Fibroblast of skin of right quadriceps (primary cell): ENCODE measurements at places on chromosomes 13 and 19.

DNA sequence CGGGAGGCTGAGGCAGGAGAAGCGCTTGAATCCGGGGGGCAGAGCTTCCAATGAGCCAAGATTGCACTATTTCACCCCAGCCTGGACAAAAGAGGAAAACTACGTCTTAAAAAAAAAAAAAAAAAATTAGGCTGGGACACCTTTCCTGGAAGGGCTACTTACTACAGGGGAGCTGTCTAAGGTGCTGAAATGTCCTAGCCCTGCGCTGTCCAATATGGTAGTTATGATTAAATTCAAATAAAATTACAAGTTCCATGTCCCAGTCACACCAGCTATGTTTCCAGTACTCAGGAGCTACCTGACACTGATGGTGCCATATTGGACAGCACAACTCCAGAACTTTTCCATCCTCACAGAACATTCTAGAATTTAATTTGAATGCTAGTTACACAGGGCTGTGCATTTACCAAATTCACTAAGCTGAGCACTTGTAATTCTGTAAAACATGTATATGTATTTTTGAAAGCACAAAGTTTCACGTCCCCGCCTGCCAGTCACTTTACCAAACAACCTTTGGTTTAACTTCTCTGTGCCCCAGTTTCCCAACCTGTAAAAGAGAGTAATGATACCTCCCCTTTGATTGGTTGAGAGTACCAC, 9.2 kb upstream of the ZSCAN22 start:
- peak; percentile 35 for DNase-seq

GRCh38 chr19:48400018-48400742, 6.7 kb downstream of the GRIN2D start:
- DNase-seq = peak; percentile 74

DNA sequence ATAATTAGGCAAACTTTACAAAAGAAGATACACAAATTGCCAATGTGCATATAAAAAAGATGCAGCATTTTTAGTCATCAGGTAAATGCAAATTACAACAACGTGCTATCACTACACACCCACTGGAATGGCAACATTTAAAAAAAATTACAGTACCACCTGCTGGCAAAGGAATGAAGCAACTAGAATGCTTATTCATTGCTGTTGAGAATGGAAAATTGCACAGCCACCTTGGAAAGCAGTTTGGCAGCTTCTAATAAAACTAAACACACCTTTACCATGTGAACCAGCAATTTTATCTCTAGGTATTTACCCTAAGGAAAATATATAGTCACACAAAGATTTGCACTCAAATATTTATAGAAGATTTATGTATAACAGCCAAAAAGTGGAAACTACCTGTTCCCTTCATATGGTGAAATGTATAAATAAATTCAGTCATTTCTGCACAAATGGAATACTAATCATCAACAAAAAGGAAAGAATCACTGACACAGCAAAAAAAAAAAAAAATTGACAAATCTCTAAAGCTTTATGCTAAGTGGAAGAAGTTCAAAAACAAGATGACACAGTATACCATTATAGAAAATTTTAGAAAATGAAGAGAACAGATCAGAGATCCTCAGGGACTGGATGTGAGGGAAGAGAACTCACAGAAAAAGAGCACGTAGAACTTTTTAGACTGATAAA, 30.3 kb downstream of the OXGR1 start:
- no peak for DNase-seq

DNA sequence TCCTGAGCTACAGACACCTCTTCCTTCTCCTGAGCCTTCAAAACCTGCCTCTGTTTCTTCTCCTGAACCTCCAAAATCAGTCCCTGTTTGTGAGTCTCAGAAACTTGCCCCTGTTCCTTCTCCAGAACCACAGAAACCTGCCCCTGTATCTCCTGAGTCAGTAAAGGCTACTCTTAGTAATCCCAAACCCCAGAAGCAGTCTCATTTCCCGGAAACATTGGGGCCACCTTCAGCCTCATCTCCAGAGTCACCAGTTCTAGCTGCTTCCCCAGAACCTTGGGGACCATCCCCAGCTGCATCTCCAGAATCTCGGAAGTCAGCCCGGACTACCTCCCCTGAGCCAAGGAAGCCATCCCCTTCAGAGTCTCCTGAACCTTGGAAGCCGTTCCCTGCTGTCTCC, 10.0 kb downstream of the CHAMP1 start:
- no peak for DNase-seq

DNA sequence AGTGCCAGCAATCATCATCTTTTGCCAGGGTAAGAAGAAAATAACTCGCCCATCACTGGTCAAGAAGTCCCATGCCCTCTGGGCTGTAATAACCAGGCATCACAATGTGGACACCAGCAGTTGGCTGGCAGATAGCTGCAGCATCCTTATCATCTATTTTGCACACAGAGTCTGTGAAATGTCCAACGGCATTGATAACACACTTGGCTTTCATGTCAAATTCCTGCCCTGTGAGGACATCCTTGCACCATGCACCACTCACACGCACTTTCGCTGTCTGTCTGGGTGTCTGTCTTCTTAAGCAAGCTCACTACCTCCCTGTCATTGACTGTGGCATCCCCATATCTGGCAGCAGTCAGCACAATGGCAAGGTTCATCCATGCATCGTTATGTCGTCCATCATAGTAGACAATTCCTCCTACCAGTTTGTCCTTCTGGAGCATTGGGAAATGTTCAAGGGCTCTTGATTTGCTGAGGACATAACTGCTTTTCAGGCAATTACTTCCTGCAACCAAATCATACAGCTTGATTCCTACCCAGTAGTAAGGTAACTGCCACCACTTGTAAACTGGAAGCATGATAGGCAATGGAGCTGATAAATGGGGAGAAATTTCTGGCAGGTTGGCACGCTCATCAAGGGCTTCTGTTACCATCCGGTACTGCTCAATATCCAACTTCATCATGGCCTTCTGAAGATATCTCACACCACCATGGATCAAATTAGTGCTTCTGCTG, 6.8 kb upstream of the ZSCAN5A start:
- no peak for DNase-seq

- DNase-seq = peak; percentile 50
Measured at GRCh38 chr13:105598529-105598928, 936.9 kb downstream of the EFNB2 start.

DNA sequence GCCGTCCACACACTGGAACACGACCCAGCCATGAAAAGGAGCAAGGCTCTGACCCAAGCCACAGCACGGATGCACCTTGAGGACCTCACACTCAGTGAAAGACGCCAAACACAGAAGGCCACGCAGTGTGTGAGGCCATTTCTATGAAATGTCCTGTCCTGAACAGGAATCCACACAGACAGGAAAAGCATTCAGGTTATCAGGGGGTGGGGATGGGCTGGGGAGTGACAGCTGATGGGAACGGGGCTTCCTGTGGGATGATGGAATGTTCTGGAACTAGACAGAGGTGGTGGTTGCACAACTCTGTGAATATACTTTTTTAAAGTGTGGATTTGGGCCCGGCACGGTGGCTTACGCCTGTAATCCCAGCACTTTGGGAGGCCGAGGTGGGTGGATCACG, 30.6 kb downstream of the GPX4 start:
- DNase-seq = peak; percentile 27

DNA sequence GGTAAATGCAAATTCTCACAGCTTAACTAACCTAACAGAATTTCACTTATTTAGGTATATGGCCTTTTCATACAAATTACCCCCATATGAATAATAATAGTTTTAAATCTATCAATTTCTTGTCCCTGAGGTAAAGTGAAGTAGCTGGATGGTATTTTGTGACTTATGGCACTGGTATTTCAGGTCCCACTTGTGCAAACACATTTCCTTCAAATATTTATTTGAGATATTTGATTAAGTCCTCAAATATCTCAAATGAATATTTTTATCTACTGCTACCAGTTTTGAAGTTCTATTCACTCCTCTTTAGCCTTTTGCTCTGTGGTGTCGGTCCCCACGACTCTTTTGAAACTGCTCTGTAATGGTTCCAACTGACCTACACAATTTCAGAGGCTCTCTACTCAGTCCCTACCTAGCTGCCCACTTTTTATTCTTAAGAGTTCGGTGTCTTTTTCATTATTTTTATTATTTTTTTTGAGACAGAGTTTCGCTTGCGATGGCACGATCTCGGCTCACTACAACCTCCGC, 59.6 kb upstream of the ZDHHC20 start:
- DNase-seq = no peak

DNA sequence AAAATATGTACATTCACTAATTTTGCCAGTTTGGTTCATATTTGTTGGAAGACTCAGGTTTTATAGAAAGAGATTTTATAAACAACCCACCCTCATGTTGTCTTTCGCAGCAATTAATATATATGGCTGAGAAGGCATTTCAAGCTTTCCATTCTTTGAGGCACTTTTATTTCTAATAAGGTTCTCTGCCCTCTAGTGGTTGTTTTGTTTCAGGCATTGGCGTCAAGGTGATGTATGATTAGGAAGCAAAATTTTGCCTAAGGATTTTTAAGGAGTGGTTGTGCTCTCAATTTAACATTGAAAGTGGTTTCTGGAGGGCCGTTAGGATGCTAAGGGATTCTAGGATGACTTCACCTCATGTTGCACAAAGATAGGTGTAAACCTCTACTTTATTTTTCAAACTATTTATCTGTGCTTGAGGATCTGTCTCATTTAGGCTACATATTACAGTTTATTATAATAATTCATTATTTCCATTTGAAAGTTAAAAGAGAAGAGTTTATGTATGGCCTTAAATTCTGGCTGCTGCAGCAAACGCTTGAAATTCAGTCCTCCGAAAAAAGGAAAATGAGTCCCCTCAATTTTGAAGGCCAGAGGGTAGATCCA, 35.9 kb downstream of the OXGR1 start:
- DNase-seq = peak; percentile 10

DNA sequence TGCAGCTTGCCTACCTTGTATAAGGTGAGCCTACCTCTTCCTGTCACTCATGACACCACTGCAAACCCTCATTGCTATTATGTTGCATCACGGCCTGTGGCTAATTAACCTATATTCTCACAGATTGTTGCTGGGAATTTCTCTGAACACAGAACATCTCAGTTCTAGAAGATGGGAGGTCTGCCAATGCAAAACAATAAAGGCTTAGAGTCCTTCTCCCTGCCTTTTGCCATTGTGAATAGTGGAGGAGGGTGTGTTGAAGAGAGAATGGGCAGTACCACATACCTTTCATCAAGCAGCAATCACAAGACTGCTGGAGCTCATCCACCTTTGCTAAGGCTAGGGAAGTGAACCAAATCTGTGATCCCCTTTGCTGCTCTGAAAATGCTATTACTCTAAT, 34.4 kb downstream of the WDFY2 start:
- DNase-seq = no peak

GRCh38 chr19:51025401-51025800, 1.0 kb downstream of the KLK11 start:
- DNase-seq = no peak

GRCh38 chr19:39805104-39805503, 26.4 kb downstream of the LEUTX start:
- no peak for DNase-seq

- no peak for DNase-seq
Measured at GRCh38 chr19:19257836-19258588, 15.1 kb downstream of the TM6SF2 start.

GRCh38 chr19:23972161-23972560, 57.5 kb downstream of the ZNF726 start:
- no peak for DNase-seq

DNA sequence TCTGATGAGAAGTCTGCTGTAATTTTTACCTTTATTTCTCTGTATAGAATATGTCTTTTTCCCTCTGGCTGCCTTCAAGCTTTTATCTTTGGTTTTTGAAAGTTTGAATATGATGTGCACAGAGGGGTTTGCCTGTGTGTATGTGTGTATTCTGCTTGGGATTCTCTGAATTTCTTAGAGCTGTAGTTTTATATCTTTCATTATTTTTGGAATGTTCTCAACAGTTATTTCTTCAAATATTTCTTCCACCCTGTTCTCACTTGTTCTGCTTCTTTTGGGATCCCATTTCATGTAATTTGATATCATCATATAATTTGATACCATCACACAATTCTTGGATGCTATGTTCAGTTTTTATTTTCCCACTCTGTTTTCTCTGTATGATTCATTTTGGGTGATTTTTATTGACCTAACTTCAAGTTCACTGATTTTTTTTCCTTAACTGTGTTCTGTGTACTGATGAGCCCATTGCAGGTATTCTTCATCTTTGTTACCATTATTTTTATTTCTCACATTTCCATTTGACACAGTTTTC, 7.5 kb downstream of the COG3 start:
- peak; percentile 5 for DNase-seq

- DNase-seq = no peak
Measured at GRCh38 chr13:59435024-59435423, 728.7 kb downstream of the DIAPH3 start.

DNA sequence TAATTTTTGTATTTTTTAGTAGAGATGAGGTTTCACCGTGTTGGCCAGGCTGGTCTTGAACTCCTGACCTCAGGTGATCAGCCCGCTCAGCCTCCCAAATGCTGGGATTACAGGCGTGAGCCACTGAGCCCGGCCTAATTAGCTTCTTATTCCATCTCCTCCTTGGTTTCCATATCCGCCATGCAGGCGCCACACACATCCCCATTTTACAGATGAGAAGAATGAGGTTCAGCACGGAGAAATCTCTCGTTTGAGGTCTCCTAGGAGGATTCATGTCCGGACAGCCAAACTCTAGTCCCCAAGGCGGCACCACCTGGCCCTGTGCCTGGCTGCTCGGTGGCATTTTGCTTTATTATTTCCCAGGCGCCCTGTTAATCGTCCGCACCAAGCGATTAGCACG, 46.2 kb upstream of the PTPRS start:
- DNase-seq = no peak

GRCh38 chr19:2476451-2477140, 669 bp downstream of the GADD45B start:
- peak; percentile 86 for DNase-seq

GRCh38 chr13:20911037-20911436, 8.5 kb upstream of the XPO4 start:
- no peak for DNase-seq

DNA sequence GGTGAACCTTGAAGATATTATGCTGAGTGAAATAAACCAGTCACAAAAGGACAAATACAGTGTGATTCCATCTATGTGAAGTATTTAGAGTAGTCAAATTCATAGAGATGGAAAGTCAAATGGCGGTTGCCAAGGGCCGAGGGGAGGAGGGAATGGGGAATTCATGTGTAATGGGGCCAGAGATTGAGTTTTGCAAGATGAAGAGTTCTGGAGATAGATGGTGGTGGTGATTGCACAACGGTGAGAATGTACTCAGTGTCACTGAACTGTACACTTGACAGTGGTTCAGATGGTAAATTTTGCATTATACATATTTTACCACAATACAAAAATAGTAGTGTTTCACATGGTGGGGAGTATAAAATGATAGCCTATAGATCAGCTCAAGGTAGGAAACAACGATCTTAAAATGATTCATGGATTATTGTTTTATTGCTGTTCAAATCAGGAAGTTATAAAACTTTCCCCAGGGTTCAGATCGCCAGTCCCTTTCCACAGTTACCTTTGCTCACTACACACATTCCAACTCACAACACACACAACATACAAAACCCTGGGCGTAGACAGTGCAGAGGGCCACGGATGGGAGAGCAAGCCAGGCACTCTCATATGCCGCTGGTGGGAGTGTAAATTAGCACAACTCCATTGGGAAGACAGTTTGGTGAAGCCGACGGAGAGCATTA, 219.9 kb downstream of the ZIC5 start:
- no peak for DNase-seq
